Smooth muscle cell of trachea (primary cell): ENCODE measurements at places on chromosomes 5 and 9. TPM values are rescaled to one million over a fixed set of nuclear protein-coding genes. Genes with fewer than 3 reads are reported as not detected.

The FOXD1 gene
- 7.6 and 11.7 TPM in 2 replicates for total RNA-seq

The ARID3C gene
- total RNA-seq: not detected in 2 replicates

The GPBP1 gene
- total RNA-seq: 49.5 and 74.8 TPM in 2 replicates

The BSPRY gene
- not detected in 2 replicates for total RNA-seq

The NTNG2 gene
- 2.0 and 4.8 TPM in 2 replicates for total RNA-seq
